Germinal center (tissue), 1 donor: ENCODE measurements at places on chromosomes 11 and 22.

DNA sequence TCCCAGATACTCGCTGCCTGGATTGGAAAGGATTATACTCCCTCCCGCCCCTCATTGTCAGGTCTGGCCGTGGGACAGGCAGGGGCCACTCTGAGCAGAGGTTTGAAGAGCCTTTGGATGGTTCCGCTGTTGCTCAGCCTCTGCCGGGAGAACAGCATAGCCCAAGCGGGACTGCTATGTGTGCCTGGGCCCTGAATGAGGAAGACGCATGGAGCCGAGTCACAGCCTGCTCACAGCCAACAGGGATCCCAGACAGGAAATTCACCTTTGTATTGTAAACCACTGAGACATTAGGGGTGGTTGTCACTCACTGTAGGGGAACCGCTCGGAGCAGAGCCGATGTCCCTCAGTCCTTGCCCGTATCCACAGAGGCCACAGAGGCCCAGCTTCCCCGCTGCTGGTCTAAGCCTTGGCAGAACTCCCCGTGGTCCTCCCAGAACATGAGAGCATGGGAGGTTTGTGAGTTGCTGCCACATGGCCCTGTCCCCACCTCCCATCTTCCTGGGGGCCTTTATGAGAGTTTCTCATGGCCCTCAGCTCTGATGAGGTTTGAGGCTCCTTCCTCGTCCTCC, 10.7 kb upstream of the FAM118A start:
- no peak for DNase-seq

GRCh38 chr22:27073601-27074425, 416.4 kb downstream of the MIAT start:
- no peak for DNase-seq

GRCh38 chr22:27128461-27129085, 471.2 kb downstream of the MIAT start:
- no peak for DNase-seq

- no peak for DNase-seq
Measured at GRCh38 chr22:43462701-43463100, 50.9 kb downstream of the MPPED1 start.

DNA sequence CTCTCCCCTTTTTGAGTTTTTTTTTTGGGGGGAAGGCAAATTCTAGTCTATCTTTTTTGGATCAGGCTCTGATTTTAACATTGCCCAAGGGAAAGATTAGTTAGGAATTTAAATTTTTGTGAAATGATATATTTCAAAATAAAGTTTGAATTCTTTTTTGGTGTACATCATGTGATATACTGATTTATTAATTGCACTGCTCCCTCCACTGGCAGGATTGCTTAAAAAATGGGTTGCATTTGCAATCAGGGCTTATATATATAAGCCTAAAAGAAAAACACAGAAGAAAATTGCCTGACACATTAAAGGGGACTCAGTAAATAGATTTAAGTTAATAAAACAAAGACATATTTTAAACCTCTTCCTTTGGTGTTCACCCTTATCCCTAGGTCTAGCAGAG, 1.2 kb downstream of the DYNC2H1 start:
- peak; percentile 3 for DNase-seq

DNA sequence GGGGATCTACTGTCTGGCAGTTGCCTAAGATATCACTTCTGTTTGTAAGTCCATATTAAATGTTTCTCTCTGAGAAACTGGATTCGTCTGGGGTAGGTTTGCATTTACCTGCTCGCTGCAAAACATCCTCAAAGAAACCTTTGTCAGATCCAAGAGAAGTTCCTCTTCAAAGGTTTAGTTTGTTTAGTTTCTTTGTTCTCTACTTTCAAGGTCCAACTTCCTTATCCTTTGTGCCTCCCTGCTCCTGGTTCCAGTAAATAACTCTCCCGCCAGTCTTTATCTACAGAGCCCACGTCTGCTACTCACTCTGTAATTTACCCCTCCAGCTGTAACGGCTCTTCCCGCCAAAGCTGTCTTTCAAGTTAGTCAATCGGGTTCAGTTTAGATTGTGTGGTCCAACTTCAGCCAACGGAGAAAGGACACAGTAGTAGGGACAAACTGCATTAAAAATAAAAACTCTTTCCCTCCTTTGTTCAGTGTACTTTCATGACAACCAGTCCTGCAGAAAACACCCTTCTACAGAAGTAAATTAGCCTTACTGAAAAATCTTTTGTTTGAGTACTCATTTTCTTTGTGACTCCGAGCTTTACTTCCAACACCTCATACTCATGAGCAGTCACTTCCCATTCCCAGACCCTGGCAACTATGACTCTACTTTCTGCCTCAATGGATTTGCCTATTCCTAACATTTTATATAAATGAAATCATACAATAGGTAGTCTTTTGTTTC, 41.0 kb downstream of the TMPRSS5 start:
- no peak for DNase-seq

DNA sequence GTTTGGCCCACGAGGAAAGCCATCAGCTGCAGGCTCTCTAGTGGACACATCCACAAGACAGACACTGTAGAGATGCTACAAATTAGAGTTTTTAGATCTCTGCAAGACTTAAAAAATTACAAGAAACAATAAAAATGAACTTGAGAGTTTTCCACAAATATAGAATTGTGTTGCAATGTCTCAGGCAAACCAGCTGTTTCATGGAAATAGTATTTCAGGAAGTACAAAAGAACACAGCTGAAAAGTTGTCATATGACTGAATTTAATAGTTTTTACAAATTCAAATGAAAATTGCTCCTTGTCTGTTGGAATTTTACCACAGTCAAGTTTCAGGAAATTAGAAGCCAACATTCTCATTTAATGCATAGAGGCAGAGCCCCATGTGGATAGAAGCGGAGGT, 184.5 kb upstream of the PITPNB start:
- no peak for DNase-seq

DNA sequence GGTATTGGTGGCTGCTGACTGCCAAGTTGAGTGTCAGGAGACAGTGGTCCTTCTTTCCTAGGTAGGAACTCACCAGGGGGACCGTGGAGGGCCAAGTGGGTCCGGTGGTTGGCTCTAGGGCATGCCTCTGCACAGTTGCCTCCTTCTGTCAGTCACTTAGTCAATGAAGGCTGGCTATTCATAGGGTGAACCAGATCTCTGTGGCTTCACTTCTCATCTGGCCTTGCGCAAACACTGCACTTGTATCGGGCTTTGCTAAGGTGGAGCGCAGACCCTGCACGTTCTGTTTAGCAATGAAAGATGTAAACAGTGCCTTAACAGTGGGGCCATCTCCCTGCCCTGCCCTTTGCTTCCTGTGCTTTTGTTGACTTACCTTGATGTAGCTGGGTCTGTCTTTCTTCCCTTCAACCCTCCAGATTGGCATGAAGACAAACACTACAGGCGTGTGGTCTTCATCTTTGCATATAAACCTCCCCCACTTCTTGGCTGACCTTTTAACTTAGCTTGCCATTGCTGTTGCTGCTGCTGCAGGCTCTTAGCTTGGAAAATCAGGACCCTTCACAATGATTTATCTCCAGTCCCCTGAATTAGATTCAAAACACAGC, 6.7 kb upstream of the SORL1-AS1 start:
- no peak for DNase-seq

DNA sequence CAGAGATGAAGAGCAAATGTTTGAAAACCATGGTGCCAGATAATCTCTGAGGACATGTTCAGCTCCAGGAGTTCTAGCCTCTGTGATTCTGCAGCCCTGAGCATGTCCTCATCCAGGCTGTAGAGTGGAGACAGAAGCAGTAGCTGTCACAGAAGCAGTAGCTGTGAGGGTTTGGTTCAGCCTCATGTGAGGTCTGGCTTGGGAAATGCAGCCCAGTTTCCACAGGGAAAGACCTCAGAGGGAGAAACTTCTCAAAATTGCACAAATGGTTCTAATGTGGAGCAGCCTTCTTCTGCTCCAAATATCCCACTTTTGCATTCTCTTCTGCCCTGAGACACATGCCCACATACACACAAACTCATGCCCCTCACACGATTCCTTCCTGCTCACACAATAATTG, 48.4 kb downstream of the DBX1 start:
- no peak for DNase-seq

DNA sequence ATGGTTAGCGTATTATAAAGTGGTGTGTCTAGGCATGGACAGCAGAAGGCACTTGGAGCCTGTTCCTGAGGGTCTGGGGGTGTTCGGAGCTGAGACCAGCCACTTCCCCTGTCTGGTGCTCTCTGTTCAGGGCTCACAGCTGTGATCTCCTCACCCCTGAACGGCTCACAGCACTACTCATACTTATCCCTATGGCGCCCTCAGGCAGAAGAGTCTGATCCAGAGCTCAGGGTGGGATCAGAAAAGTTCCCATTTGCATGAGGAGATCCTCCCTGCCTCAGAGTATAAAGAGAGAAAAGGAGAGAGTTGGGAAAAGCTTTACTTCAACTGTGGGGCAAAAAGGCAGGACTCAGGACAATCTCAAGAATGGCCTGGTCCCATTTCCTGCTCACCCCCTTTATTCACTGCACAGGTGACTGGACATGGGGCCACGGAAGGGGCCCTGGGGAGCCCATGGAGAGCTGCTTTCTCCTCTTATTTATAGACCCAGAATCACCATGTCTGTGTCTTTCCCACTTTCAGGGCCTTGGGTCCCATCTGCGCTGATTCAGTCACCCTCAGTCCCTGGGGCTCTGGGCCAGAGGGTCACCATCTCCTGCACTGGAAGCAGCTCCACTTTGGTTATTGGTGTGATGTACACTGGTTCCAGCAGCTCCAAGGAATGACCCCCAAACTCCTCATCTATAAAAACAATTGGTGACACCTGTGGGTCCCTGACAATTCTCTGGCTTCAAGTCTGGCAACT, 97.0 kb upstream of the TOP3B start:
- DNase-seq: no peak
